ENCODE measurements at places on chromosomes 12 and 14.
A peak's percentile ranks its signal among the peaks of the same experiment; 100 is the strongest.

GRCh38 chr14:93954900-93955849 is 21.2 kb downstream of the ASB2 start:
- H3K27me3 ChIP-seq = no peaks in the 10 kb centered on the region
- peaks cover 76% of the 10 kb centered on the region for H3K4me1 ChIP-seq
- DNase-seq = peak; percentile 42
- H3K36me3 ChIP-seq = no peaks in the 10 kb centered on the region

DNA sequence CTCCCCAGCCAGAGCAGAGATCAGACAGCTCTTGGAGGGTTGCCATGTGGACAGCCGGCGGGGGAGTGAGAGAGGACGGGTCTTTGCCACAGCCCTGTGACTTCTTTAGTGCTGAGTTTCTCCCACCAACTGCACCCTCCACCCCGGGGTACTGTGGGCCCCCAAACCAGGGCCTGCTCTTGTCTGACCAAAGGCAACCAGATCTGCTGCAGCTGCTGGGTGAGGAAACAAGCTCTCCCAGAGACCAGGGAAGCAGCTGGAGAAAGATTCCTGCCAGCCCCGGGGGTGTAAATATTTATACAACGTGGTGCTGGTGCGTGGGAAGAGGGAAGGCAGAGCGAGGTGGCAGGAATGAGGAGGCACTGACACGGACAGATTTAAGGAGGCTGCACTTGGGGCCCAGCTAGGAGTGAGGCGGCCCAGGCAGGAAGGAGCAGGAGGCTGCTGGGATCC is 14.3 kb upstream of the ZFP36L1 start:
- H3K27ac ChIP-seq = no peak overlapping the region
- H3K27me3 ChIP-seq = no peaks in the 10 kb centered on the region
- no peak for DNase-seq
- no peak overlapping the region for H3K4me3 ChIP-seq

GRCh38 chr12:80702889-80703805 is 4.3 kb upstream of the MYF6 start:
- no peaks in the 10 kb centered on the region for H3K36me3 ChIP-seq
- H3K27ac ChIP-seq = no peak overlapping the region
- H3K27me3 ChIP-seq = no peaks in the 10 kb centered on the region
- H3K4me3 ChIP-seq = no peak overlapping the region

DNA sequence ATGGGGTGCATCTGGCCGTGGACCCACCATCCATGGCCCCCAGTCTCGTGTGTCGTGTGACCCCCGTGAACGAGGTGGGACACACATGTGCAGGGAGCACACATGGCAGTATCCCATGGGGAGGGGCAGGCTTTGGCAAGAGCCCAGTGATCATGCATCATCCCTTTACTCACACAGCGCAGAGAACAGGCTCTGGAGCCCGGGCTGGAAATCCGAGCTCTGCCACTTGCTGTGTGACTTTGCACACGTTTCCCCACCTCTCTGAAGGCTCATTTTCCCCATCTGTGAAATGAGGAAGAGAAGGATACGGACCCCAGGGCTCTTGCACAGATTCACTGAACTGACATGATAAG is 119.9 kb downstream of the PHETA1 start:
- no peaks in the 10 kb centered on the region for H3K27me3 ChIP-seq
- no peak for DNase-seq
- H3K4me3 ChIP-seq = no peak overlapping the region
- H3K4me1 ChIP-seq = no peaks in the 10 kb centered on the region
- H3K36me3 ChIP-seq = no peaks in the 10 kb centered on the region

DNA sequence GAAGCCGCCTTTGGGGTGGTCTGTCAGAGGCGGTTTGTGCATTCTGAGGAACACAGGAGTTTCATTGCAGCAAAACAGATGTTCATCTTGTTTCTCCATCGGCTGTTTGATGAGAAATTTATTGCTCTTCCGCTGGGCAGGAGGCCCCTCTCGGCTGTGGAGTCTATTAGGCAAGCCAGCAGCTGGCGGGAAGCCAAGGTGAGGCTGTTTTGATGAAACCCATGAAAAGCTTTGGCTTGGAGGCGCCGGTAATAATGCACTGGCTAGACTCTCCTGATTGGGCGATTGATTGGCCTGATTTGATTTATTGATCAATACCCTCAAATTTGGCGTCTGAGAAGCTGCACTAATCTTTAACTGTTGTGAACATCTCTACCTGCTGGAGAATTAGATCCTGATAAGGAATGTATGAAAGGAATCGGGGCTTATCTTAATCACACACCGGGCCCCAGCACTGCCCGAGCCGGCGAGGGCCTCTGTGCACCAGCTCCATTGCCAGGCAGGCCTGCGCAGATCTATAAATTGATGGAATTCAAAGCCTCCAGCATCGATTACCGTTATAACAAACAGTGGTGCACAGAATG is 187.7 kb downstream of the PHETA1 start:
- H3K27ac ChIP-seq = no peak overlapping the region
- no peaks in the 10 kb centered on the region for H3K27me3 ChIP-seq
- DNase-seq = no peak
- no peaks in the 10 kb centered on the region for H3K4me1 ChIP-seq
- H3K36me3 ChIP-seq = no peaks in the 10 kb centered on the region
- no peak overlapping the region for H3K4me3 ChIP-seq

- no peak overlapping the region for H3K4me3 ChIP-seq
- no peaks in the 10 kb centered on the region for H3K27me3 ChIP-seq
- H3K36me3 ChIP-seq = no peaks in the 10 kb centered on the region
Observed at GRCh38 chr14:89384023-89384422, 33.0 kb downstream of the FOXN3 start.

DNA sequence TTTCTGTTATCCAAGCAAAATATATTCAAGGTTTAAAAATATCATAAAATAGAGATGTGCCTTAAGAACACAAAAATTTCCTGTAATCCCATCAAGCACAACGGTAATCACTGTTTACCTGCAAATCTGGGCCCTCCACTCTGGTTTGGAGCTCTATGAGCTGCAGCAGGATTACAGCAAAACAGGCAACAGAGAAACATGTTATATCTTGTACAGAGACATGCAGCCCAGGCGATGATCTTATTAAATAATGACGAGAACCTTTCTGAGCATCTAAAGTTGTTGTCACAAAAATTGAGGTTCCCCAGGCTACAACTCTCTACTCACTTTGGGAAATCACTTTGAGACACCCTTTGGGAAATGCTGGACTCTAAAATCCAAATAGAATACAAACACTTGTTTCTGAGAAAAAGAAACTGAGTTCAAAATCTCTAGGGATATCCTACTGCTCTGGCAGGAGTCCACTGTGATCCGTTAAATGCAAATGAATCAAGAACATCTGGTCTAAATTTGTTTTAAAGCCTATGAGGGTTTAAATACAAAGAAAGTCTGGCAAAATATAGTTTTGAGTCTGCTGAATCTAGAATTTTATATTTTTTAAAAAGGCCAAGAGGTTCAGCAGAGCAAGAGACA is 36.3 kb downstream of the STON2 start:
- DNase-seq = no peak
- no peaks in the 10 kb centered on the region for H3K27me3 ChIP-seq
- no peaks in the 10 kb centered on the region for H3K36me3 ChIP-seq
- H3K4me1 ChIP-seq = no peaks in the 10 kb centered on the region
- no peak overlapping the region for H3K4me3 ChIP-seq

- no peaks in the 10 kb centered on the region for H3K36me3 ChIP-seq
- DNase-seq = no peak
- H3K27me3 ChIP-seq = no peaks in the 10 kb centered on the region
- no peak overlapping the region for H3K4me3 ChIP-seq
Observed at GRCh38 chr12:76177821-76178220, 93.3 kb upstream of the NAP1L1 start.

DNA sequence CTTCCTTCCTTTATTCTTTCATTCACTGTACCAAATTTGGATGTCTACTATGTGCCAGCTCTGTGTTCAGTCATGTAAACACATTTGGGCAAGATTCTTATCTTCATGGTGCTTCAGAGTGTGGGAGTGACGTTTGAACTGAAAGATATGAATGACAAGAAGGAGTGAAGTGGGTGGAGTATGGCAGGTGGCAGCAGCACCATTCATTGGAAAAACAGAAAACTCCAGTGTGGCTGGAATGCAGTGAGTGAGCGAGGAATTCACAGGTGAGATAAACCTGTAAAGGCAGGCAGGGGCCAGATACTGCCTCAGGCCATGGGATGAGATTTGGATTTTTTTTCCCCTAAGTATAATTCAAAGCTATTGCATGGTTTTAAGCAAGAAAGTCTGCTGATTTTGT is 140.7 kb upstream of the CCDC198 start:
- no peaks in the 10 kb centered on the region for H3K27me3 ChIP-seq
- no peak overlapping the region for H3K4me3 ChIP-seq
- no peaks in the 10 kb centered on the region for H3K4me1 ChIP-seq
- no peaks in the 10 kb centered on the region for H3K36me3 ChIP-seq
- no peak overlapping the region for H3K27ac ChIP-seq

GRCh38 chr14:84250893-84251292 is 1279.1 kb upstream of the FLRT2 start:
- H3K4me3 ChIP-seq = no peak overlapping the region
- DNase-seq = no peak
- H3K36me3 ChIP-seq = no peaks in the 10 kb centered on the region
- no peak overlapping the region for H3K27ac ChIP-seq

- no peaks in the 10 kb centered on the region for H3K36me3 ChIP-seq
- no peak overlapping the region for H3K27ac ChIP-seq
- DNase-seq = no peak
- no peak overlapping the region for H3K4me3 ChIP-seq
- H3K27me3 ChIP-seq = no peaks in the 10 kb centered on the region
Observed at GRCh38 chr14:39491134-39491571, 58.9 kb upstream of the FBXO33 start.

DNA sequence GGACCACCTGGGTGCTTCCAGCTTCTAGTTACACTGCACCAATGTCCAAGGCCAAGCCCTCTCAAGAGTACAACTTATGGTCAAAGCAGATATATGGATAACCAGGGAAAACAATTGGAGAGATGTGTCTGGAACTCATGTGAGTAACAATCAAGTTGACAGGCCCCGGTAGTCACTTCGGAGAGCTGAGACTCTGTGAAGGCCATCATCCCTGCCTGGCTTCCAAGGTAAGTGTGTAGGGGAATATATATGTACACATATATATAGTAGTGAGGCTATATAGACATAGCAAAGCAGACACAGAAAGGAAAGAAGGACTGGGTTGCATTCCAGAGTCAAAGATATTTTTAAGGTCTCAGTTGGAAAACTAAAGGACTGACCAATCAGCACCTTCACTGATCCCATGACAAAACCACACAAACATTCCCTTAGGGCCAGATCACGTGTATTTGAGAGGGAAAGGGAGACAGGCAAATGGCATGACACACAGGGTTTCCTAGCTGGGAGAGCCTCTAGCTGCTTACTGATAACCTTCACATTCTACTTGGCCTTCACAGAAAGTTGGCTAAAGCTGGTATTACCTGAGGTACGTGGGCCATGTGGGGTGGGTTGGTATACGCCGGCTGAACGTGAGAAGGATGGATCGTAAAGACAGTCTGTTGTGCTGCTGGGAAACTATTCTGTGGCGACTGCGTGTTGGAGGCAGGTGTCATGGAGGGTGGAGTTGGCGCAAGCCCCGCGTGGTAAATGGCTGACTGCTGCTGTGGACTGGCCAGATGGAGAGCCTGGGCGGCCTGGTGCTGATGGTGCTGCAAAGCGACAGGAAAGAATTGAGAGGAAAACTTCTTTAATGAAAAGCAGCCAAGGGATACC is 50.0 kb downstream of the SH2B3 start:
- no peaks in the 10 kb centered on the region for H3K27me3 ChIP-seq
- no peak overlapping the region for H3K27ac ChIP-seq
- H3K36me3 ChIP-seq = peaks cover 28% of the 10 kb centered on the region
- no peak for DNase-seq
- no peak overlapping the region for H3K4me3 ChIP-seq
- peaks cover 6% of the 10 kb centered on the region for H3K4me1 ChIP-seq

- no peak overlapping the region for H3K4me3 ChIP-seq
- H3K4me1 ChIP-seq = no peaks in the 10 kb centered on the region
- H3K27ac ChIP-seq = no peak overlapping the region
- H3K27me3 ChIP-seq = no peaks in the 10 kb centered on the region
Observed at GRCh38 chr14:33511851-33512640, 438.8 kb downstream of the EGLN3 start.

GRCh38 chr12:71767183-71767582 is 12.5 kb downstream of the RAB21 start:
- H3K36me3 ChIP-seq = peaks cover 20% of the 10 kb centered on the region
- H3K27ac ChIP-seq = no peak overlapping the region
- peaks cover 19% of the 10 kb centered on the region for H3K4me1 ChIP-seq
- DNase-seq = no peak
- no peaks in the 10 kb centered on the region for H3K27me3 ChIP-seq
- no peak overlapping the region for H3K4me3 ChIP-seq

DNA sequence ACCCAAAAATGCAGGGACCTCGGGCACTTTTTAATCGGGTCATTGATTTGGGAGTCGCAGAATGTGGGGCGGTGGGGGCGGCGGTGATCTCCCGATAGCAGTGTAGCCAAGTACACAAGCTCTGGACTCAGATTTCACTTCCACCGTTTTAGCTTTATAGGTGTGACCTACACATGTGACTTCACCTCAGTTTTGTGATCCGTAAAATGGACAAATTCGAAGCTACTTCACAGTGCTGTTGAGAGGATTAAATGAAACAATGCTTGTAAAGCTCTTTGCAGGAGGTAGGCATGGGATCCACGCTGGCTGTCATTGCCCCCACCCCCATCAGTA is 478 bp downstream of the RITA1 start:
- DNase-seq = no peak
- peak overlapping the region; percentile 87 for H3K27ac ChIP-seq
- H3K27me3 ChIP-seq = no peaks in the 10 kb centered on the region
- H3K4me3 ChIP-seq = peak overlapping the region; percentile 72

DNA sequence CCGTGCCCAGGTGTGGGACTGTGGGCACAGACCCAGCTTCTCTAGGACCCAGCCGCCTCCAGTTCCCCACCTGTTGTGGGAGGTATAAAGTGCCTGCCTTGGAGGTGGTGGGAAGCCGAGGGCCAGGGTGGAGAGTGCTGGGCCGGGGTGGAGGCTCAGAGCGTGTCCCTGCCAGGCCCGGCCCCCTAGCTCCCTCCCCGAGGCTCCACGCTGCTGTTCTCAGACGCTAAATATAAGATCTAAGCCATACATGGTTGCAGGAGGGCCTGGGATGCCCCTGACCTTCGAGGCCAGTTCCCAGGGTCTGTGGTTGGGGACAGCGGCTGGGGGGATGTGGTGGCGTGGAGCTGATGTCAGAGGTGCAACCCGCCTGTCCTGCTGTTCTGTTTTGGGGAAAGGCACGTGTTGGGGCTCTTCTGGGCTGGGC is 10.8 kb downstream of the INF2 start:
- H3K27ac ChIP-seq = no peak overlapping the region
- H3K36me3 ChIP-seq = peaks cover 36% of the 10 kb centered on the region
- no peak overlapping the region for H3K4me3 ChIP-seq
- no peaks in the 10 kb centered on the region for H3K27me3 ChIP-seq

DNA sequence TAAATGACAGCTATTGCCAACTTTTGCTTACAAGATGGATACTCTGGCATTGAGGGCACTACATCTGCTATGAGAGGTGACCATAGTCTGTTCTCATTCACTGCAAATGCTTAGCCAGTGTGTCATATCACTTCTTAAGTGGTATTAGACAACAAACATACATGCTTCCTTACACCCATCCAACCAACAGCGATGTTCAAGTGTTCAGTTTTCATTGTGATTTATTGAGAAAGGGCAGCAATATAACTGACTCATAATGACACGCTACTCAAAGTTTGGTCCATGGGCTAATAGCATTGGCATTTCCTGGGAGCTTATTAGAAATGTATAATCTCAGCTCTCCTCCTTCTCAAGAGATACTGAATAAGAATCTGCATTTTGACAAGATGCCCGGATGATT is 181.7 kb downstream of the NPAS3 start:
- H3K4me3 ChIP-seq = no peak overlapping the region
- no peak for DNase-seq
- no peak overlapping the region for H3K27ac ChIP-seq
- no peaks in the 10 kb centered on the region for H3K4me1 ChIP-seq

All from effector memory CD4-positive, alpha-beta T cell (primary cell).